H54 (cell line): ENCODE measurements at places on chromosomes 1 and 21.

GRCh38 chr1:64312431-64312830 is 109.0 kb downstream of the UBE2U start:
- DNase-seq: no peak

GRCh38 chr1:47558601-47559593 is 121.1 kb downstream of the FOXD2 start:
- DNase-seq: no peak

DNA sequence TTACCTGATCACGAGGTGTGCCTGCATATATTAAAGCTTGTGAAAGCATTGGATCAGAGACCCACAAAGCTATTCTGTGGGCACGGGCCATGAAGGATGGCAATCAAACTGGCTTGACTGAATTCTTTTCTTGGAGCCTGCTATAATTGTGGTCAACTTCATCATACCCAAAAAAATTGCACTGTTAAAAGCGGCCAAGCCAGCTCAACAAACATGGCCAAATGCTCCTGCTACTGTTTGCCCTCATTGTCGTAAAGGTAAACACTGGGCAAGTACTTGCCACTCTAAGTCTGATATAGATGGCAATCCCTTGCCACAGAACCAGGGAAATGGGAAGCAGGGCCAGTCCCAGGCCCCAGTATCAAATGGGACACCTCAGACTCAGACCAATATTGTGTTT is 6.6 kb upstream of the GSTM5 start:
- no peak for DNase-seq

DNA sequence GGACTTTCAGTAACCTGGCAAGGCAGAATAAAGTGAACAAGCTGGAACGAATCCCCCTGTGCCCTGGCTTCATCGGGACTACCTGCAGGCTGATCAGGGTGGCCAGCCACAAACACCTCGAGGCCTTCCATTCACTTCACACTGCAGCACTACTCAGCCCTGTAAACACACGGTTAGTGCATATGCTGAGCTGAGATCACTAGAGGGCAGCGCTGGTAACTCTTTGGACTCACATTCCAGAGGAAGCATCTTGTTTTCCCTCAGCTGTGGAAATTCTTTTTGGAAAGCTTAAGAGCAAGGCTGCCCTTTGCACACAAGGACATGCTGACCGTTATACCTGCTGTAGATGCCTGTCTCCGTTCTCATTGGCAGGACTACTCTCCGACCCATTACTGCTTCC is 32.1 kb downstream of the PCSK9 start:
- peak; percentile 65 for DNase-seq

GRCh38 chr1:50109116-50109515 is 396 bp downstream of the ELAVL4 start:
- DNase-seq: no peak

GRCh38 chr21:44695184-44695583 is 1.8 kb upstream of the KRTAP10-12 start:
- DNase-seq: no peak

GRCh38 chr1:87812871-87813577 is 484.3 kb downstream of the LMO4 start:
- DNase-seq: no peak

DNA sequence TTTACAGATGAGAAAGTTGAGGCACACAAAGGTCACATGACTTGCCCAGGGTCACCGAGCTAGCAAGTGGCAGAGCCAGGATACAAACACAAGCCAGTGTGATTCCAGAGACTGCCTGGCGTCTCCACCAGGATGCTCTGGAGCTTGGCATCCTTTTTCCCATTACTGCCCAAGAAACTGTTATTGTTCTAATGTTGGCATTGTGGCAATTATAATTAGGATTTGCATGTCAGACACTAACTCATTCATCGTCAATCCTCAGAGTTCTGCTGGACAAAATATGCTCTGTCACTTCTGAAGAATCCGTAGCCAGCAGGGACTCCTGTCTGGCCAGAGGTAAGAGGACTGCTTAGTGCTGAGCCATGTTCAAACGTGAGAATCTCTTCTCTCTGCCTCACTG is 8.8 kb downstream of the KAZN start:
- no peak for DNase-seq

GRCh38 chr1:114094363-114094634 is 59.4 kb downstream of the SYT6 start:
- no peak for DNase-seq

GRCh38 chr1:115088871-115089419 is 358 bp downstream of the TSPAN2 start:
- DNase-seq: no peak

GRCh38 chr1:212135166-212135565 is 99.6 kb downstream of the DTL start:
- DNase-seq: no peak

DNA sequence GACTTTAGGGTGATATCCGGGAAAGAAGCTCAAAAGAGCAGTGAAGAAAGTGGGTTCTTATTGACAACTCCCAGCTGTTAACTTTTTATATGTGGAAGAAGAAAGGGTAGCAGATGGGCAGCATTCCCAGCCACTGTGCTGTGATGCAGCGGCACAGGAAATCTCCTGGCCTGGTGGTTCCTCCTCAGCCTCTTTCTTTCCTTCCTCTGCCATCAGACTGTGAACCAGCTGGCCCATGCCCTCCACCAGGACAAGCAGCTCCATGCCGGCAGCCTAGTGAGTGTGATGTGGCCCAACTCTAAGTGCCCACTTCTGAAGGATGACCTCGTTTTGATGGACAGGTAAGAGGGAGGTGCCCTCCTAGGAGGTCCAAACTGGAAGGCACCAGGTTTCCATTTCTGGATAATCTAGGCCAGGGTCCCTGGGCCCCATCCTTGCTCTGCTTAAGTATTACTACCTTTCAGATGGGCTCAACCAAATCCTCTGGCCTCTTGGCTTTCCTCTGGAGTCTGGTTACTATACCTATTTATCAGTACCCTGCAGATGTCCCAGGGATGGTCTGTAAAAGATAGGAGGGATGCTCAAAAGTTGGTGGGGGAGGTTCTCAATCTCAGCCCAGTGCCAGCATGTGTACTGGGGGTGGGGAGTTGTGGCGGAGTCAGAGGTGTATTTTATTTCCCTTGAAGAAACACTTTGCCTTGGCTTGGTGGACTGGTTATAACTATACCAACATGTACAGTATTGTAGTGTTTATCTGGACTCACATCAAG is 17.0 kb downstream of the MFN2 start:
- no peak for DNase-seq

DNA sequence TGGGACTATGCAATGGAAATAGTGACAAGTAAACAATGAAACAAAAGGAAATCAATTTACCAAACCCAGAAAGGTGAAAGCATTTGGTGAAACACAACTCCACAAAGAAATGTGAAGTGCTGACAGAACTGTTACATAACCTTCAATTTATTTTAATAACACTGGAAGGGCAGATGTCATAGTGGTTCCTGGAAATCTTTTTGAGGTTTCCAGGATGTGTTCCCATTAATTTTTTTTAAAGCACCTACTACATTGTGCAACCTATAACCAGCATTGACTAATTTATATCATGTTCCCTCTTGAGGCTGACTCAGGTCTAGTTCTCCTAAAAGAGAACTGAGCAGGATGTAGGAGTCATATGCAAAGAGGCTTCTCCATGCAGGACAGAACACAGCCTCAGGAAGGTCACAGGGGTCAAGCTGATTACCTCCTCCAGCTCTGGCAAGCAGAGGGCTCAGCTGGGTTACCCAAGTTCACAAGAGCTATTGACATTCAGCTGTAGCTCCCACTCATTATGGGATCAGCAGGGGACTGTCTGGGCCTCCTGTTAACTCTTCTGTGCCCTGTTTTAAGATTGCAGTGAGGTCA is 157.1 kb upstream of the NRIP1 start:
- peak; percentile 50 for DNase-seq

DNA sequence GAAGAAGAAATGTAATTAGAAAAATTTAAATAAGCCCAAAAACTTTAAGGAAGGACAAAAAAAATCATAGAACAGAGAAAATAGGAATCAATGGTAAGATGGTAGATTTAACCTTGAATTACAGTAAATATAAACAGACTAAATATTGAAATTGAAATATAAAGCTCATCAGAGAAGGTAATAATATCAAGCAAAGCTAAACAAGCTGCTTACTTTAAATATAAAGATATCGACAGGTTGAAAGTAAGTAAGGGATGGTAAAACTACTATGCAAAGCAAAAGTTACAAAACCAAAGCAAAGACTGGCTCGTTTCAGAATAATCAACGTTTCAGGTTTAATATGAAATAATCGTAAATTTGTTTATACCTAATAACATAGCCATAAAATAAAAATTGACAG is 137.0 kb upstream of the KCNJ15 start:
- DNase-seq: no peak

GRCh38 chr1:182122913-182123260 is 61.4 kb upstream of the ZNF648 start:
- no peak for DNase-seq

- DNase-seq: no peak
Measured at GRCh38 chr21:41813226-41813625, 46.4 kb upstream of the RIPK4 start.

GRCh38 chr1:66350001-66350547 is 183.9 kb upstream of the SGIP1 start:
- DNase-seq: no peak

- DNase-seq: no peak
Measured at GRCh38 chr1:206921772-206922265, at the start of gene FCMR. Gene FCMR, minus strand, starts transcription at chr1:206921941. Its CDS starts 87 bp downstream, at chr1:206921854.

- no peak for DNase-seq
Measured at GRCh38 chr1:237258871-237259270, 216.9 kb downstream of the RYR2 start.

DNA sequence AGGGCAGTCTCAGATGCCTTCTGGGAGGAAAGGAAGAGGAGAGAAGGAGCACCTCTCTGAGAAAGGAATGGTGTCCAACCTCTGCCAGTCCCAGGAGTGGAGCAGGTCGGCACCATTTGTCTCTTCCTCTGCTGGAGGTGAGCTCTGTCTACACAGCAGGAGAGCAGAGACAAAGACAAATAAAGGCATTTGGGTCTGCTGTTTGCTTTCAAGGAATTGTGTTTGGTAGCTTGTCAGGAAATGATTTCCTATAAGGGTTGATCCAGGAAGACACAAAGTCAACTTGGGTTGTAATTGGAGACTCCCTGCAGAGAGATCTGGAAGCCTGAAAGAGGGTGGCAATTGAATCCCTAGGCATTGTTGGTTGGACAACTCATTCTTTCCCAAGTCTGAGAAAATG is 34.5 kb upstream of the PLXNA2 start:
- no peak for DNase-seq

- no peak for DNase-seq
Measured at GRCh38 chr1:24960071-24960801, 30.2 kb upstream of the RUNX3 start.

DNA sequence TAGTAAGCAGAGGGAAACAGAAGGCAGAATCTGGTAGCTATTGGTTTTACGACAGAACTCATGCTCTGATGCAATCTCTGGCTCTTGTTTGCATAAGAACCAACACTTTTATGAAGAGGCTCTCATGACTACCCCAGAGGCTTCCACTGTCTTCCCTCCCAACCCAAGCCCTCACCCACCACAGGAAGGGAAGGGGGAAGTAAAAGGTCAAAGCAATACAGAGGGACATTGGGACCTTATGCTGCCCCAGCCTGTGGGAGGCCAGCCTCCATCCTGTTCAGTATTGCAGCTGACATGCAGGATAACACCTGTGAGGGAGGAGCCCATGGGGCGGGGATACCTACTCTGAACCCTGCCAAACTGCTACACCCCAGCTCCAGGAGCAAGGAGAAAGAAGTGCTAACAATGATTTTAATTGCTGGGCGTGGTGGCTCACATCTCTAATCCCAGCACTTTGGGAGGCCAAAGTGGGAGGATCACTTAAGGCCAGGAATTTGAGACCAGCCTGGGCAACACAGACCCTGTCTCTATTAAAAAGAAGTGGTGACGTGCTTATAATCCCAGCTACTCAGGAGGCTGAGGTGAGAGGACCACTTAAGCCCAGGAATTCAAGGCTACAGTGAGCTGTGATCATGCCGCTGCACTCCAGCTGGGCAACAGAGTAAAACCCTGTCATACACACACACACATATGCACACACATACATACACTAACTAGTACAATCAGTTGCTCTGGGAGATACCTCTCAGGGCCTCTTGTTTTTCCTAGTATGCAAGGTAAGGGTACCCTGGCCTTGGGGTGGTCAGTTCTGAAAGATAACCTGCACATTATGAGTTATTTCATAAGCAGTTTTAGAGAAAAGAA is 9.5 kb downstream of the MR1 start:
- no peak for DNase-seq

DNA sequence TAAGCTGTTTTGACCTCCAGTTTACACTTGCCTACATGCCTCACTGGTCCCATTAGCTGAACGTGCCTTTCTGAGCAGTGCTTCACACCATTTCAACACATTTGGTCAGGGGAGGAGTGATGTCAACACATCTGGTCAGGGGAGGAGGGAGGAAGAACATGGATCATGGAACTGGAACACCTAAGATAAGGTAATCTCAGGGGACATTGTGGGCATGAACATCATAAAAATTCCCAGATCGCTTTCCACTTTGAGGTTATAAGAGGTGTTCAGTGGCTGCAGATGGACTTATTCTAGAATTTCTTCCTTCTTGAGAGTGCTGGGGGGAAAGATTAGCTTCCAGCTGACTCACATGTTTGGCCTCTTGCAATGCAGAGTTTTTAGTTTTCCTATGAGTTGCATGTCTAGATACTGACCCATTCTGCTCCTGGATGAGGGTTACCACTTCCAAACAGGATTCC is 2.0 kb downstream of the QSOX1 start:
- no peak for DNase-seq

- DNase-seq: no peak
Measured at GRCh38 chr1:109626682-109627408, 7.2 kb downstream of the AMPD2 start.

DNA sequence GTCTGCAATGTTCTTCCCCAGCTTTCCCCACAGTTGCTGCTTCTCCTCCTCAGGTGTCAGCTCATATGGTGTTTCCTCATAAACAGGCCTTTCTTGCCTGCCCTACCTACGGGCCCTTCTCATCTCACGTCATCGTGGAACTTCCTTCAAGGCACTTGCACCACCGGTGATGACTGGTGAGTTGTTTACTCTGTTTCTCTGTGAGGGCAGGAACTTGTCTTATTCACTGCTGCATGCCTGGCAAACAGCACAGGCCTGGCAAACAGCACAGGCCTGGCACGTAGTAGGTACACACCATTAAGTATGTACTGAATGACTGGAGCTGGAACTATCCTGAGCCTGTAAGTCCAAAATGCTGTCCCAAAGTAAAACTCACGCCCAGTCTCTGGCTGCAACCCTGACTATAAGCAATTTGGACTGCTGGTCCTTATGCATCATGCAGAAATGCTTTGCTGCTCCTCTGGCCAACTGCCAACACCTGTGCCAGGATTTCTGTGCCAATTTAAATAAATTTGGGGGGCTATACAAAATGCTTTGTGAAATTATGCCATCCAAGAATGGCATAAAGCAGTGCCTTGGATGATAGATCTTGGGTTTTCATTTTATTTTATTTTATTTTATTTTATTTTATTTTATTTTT is 25.7 kb downstream of the STK40 start:
- no peak for DNase-seq

DNA sequence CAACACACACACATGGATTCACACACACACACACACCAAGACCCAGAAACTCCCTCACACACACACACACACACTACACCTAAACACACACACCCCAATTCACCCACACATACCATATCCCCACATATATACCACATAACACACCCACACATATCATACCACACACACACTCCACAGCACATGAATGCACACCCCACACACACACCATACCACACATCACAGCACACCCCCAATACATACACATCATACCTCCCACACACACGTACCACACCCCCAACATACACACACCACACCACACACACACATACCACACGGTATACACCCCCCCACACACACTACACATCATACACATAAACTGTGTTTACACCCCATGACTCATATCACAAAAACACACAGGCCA is 80.0 kb downstream of the DMRTB1 start:
- DNase-seq: no peak
